ENCODE measurements at places on chromosomes 7 and 10.

- no peak for DNase-seq
Measured at GRCh38 chr7:27198138-27198841, 1.6 kb downstream of the HOXA13 start.

DNA sequence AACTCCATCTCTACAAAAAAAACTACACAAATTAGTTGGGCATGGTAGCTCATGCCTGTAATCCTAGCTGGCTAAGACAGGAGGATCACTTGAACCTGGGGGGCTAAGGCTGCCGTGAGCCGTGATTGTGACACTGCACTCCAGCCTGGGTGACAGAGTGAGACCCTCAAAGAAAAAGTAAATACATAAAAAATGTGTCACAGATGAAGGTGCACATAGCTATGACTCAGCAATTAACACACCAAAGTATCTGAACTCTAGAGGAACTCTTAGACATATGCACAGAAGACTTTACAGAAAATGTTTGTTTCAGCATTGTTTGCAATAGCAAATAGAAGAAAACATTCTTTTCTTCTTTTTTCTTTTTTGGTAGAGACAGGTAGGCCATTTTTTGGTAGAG lies 8.3 kb downstream of the C10orf62 start:
- peak; percentile 65 for DNase-seq

- no peak for DNase-seq
Measured at GRCh38 chr10:33321516-33321915, 13.0 kb downstream of the NRP1 start.

DNA sequence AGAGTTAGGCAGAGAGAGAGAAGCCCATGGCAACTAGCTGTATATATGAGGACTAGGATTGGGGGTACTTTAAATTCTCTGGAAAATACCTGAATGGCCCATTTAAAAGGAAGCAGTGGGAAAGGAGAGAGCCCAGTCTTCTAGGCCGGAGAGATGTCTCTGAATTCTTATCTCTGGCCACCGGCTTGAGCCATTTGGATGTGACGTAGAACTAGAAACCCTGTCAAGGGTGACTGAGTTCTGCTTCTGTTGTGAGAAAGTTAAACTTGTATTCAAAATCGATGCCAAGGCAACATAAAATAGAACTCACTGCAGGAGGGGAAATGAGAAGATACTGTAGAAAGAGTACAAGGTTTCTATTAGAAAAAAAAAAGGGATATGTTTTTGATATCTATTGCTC lies 6.3 kb upstream of the GSTK1 start:
- DNase-seq = no peak

DNA sequence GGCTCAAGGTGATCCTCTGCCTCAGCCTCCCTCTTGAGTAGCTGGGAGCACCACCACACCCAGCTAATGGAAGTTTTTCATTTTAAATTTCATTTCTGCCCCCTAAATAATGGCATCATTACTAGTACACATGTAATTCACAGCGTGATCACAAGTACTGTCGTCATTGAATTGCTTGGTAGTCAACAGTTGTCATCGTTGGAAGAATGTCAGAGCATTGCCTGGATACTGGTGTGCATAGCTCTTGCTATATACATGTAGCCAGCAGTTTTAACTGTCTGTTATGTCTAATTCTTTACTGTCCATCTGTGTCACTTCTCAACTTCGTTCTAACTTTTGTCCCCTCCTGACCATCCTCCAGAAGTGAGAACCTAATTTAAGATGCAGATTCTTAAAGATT lies 62.1 kb downstream of the CRPPA start:
- no peak for DNase-seq

GRCh38 chr7:99627513-99627912 lies 10.8 kb downstream of the ZSCAN25 start:
- DNase-seq = no peak

DNA sequence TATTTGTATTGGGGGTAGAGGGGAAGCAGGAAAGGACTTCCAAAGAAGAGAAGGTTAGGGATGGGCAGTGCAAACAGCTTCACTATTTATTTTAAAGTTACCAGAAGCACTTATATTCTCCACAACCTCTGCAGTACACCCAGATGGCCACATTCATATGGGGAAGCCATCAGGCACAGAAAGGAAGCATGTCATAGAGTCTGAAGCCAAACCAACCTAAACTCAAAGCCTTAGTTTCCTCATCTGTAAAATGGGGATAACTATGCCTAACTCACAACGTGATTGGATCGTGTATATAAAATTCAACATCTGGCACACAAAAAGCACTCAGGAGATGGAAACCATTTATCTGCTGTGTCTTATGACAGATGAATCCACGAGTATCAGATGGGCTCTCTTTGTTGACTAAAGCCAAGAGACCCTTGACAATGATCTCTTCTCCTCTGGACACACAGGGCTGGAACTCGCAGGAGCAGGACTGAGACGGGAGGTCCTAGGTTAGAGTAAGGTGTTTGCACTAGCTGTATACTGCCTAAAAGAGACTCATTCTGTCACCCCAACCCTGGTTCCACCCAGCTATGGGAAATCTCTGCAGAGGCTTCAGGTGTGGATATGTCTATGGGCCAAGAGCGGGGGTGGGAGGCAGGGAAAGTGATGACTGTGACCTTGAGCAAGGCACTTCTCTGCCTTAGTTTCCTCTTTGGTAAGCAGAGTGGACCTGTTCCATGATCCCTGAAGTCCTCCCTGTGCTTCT lies 1.8 kb downstream of the KIAA1549 start:
- peak; percentile 13 for DNase-seq

- no peak for DNase-seq
Measured at GRCh38 chr7:74029991-74030415, 2.0 kb downstream of the ELN start.

GRCh38 chr7:122182081-122182480 lies 38.0 kb upstream of the AASS start:
- DNase-seq = peak; percentile 3

DNA sequence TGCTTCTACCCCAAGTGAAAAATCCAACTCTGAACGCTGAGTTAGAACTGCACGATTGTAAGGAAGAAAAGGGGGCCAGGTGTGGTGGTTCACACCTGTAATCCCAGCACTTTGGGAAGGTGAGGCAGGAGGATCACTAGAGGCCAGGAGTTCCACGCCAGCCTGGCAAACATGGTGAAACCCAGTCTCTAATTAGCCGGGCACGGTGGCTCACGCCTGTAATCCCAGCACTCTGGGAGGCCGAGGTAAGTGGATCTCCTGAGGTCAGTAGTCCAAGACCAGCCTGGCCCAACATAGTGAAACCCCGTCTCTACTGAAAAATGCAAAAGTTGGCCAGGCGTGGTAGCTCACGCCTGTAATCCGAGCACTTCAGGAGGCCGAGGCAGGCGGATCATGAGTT lies 9.0 kb downstream of the GUSB start:
- DNase-seq = no peak

DNA sequence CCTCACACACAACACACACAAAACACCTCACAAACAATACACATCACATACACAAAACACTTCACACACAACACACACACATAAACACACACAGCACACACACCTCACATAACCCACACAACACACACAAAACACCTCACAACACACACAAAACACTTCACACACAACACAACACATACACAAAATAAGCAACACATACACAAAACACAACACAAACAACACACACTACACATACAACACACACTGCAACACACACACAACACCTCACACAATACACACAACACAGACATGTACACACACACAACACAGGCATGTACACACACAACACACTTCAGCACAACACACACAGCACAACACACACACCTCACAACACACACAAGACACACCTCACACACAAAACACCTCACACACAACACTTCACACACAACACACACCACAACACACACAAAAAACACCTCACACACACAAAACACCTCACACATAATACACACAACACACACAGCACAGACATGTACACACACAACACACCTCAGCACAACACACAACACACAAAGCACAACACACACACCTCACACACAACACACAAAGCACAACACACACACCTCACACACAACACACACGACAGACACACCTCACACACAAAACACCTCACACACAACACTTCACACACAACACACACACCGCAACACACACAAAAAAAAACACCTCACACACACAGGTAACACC lies 107.5 kb downstream of the TNS3 start:
- no peak for DNase-seq

DNA sequence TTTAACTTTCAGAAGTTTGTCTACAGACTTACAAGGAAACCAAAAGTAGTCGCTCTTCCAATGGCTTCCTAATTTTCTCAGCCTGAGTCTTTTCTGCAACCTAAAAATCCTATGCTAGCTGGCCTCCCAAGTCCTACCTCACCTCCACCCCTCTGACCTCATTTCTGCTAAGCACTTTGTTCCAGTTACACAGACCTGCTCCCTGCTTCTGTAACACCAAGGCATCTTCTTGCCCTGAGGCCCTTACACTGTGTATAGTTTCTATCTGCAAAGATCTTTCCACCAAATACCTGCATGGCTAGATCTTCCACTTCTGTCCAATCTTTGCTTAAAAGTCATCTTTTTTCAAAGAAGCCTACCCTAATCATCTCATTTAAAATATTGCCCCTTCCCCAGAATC lies 1.9 kb upstream of the SNX13 start:
- no peak for DNase-seq

DNA sequence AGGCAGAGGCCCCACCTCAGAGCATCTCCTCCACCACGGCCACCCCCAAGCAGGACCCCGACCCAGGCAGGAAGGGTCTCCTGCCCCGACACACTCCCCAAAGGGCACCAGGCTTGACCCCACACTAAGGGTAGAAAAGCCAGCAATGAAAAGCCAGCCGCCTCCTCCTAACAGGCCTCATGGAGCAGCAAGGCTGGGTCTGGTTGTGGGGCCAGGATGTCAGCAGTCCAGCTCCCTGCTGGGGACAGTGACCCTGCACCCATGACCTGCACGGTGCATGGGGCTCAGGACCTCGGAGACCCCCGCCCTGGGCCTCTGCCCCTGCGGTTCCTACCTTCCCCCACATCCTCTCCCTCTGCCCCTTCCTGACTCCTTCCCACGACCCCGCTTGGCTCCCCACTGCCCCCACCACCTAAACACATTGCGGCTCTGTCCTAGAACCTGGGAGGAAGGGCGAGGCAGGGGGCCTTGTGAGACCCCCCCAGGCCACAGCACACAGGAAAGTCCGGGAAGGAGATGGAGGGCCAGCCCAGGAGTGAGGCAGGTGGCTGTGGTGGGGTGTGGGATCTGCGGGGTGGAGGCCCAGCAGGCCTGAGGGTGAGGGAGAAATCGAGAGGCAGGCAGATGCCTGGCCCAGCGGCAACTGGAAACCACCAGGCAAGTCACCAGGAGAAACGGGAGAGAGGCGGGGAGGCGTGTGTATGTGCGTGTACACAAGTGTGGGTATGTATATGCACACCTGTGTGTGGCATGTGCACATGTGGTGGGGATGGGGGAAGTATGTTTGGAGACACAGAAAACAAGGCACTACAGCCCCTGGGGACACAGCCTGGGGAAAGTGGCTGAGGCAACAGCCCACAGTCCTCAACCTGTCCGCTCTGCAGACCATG lies 229.9 kb downstream of the MAD1L1 start:
- DNase-seq = no peak

DNA sequence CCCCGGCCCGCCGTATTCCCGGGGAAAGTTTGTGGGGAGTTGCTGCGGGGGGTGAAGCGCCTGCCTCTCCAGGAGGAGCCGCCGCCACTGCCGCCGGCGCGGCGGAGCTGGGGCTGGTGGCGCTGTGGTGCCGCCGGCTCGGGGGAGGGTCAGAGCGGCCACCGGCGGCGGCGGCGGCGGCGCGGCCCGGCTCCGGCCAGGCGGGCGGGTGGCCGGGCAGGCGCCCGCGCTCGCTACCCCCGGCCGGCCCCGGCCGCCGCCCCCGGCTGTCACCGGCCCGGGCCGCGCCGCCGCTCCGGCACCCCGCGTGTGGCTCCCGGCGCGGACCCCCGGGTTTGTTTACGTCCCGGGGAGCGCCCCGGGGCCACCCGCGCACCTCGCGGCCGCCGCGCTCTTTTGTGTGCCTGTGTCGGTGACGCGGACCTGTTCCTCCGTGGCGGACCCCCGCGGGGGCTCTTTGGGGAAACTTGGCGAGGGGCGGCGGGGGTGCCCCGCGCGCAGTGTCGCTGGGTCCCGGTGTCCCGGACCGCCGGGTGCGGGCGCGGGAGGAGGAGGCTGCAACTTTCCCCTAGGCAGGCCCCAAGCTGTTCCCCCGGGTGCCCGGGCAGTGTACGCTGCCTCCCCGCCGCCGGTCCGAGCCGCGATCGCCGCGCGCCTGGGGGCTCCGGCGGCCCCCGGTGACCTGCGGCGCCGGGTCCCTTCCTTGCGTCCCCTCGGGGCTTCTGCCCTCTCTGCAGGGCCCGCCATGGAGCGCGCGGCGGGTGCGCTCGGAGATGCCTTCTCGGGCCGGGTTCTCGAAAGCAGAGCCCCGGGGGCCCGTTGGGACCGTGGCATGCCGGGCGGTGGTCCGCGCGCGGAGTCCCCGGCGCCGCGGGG lies 593 bp upstream of the CUX1 start:
- no peak for DNase-seq

DNA sequence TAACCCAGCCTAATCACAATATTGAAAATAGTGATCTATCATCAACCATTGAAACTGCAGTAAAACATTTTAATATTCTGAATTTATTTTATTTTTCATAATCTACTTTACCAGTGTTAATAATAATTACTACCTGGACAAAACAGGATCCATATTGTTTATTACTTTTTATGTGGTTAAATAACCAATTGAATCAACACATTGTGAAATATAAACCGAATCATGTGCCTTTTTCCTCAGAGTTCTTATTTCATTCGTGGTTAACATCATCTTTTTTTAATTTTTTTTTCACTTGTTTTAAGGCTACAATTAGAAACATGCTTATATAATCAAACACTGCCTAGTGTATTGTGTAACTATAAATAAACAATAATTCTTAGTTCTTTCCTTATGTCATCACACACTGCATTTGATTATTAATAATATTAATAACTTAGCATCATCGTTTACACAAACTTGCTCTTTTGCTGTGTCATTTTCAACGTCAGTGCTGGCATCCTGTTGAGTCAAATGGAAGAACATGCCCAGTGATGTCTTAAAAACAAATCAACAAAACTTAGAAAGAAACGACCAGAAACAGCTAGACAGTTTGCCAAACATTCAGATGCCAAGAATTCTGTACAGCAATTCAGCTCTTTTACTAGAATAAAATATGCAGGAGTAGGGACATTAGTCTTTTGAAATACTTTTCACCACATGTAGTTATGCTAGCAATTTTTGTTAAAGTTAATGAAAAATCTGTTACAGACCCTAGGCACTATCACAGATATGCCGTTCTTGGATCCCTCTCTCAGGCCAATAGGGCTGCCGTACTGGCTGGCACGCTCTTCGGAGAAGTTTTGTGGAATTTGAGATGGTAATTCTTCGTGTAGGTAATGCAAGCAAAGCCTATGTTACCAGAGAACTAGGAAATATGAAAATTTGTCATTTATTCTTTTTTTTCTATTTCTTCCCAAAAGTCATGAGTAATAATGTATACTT lies 330.4 kb upstream of the SEMA3A start:
- peak; percentile 63 for DNase-seq

GRCh38 chr7:13874783-13875182 lies 114.7 kb downstream of the ETV1 start:
- DNase-seq = peak; percentile 57

- DNase-seq = no peak
Measured at GRCh38 chr10:92938841-92939240, 90.5 kb downstream of the EXOC6 start.

All from renal cortical epithelial cell (primary cell).